ENCODE measurements at places on chromosomes 6 and 20.

DNA sequence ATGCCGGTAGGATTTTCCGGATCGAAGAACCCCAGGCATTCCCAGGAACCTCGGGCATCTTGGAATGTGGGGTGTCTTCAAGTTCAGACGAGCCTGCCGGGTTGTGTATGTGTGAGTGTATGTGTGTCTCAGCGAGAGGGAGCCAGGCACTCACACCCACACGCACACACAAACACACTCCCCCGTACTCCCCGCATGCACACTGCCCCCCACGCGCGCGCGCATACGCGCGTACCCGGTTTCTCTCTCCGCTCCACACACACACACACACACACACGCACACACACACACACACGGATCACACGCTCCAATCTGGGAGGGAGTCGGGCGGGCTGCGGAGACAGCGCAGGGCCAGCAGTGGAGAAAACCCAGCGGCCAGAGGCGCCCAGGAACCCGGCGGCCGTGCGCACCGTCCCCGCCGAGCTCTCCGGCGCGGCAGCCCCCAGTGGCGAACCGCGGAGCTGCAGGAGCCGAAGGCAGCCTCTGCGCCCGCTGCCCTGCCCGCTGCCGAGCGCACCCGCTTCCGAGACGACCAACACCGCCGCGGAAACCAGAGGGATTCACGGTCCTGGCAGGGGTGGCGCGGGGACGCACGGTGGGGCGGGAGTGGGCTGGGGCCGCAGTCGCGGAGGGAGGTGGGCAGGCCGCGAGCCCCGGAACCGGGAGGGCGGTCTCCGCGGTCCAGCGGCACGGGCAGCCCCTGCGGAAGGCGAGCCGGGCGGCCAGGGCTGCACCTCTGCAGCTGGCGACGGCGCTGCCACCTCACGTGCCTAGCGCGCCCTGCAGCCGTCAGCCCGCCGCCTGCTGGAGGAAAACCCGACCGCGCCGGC, at the start of gene LRFN2:
Gene LRFN2 (minus strand): TSS at position 125 of the 830 bp plus-strand sequence.
- DNase-seq: peak; percentile 57

DNA sequence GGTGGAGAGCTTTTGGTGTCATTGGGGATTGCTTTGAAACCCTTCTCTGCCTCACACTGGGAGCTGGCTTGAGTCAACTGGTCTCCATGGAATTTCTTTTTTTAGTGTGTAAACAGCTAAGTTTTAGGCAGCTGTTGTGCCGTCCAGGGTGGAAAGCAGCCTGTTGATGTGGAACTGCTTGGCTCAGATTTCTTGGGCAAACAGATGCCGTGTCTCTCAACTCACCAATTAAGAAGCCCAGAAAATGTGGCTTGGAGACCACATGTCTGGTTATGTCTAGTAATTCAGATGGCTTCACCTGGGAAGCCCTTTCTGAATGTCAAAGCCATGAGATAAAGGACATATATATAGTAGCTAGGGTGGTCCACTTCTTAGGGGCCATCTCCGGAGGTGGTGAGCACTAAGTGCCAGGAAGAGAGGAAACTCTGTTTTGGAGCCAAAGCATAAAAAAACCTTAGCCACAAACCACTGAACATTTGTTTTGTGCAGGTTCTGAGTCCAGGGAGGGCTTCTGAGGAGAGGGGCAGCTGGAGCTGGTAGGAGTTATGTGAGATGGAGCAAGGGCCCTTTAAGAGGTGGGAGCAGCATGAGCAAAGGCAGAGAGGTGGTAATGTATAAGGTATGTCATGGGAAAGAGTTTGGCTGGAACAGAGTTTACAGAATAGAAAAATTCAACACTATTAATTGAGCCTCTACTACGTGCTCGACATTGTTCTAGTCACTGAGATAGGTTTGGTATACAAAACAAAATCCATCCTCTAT, 31.2 kb downstream of the SRSF3 start:
- DNase-seq: peak; percentile 68

- DNase-seq: no peak
These were observed 115.6 kb upstream of the B3GAT2 start for GRCh38 chr6:71072508-71072907.

DNA sequence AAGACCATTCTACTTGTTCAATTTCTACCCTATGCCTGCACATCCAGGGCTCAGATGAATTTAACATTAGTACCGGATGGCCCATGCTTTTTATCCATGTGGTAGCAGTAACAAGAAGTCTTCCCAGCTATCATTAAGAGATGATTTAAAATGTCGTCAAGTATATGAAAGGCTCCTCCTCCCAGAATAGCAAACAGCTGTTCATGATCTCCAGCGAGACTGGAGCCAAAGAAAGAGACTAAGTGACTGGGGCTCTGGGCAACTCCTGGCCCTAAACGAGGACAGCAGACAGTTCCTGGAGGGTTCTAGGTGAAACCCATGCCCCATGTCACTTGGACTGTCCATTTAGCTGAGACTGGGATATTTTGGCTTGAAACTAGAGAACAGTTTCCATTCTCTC, 160.8 kb downstream of the CDC5L start:
- DNase-seq: no peak

GRCh38 chr6:168138436-168138835, 59.4 kb upstream of the FRMD1 start:
- no peak for DNase-seq

DNA sequence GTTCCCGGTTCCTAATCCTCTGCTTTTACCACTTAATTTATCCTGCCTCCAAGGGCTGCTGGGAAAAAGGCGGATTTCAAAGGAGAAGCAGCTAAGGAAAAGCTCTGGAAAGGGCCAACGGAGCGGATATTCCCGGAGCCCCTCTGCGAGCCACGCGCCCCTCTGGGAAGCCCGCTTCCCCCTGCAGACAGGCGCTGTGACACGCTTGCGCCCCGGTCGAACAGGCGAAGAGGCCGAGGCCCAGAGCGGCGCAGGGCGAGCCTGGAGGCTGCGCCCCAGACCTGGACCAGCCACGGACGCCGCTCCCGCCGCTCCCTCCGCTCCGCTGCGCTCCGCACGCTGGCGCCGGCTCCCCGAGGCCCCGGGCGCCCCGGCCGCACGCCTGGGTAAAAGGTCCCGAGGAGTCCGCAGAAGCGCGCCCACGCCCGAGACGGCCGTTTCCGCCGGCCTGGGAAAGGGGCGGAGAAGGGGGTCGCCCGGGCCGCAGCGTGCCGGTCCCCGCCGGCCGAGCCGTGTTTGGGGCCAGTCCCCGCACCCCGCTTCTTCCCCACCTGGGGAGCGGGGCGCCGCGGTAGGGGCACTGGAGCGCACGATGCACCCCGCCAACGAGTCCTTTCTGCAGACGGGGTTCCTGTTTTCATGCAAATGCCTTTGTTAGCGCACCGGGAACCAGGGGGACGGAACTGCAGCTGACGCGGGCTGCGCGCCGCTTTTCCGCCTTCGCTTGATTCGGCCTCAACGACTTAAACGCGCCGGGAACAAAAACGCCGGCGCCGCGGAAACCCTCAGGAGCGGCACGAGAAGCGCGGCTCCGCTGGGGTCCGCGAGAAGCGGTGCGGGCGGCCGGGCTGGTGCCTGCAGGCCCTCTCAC, 91.9 kb upstream of the SIRPA start:
- no peak for DNase-seq

- peak; percentile 53 for DNase-seq
These were observed 22.7 kb downstream of the SLC12A5 start for GRCh38 chr20:46051556-46052308.

DNA sequence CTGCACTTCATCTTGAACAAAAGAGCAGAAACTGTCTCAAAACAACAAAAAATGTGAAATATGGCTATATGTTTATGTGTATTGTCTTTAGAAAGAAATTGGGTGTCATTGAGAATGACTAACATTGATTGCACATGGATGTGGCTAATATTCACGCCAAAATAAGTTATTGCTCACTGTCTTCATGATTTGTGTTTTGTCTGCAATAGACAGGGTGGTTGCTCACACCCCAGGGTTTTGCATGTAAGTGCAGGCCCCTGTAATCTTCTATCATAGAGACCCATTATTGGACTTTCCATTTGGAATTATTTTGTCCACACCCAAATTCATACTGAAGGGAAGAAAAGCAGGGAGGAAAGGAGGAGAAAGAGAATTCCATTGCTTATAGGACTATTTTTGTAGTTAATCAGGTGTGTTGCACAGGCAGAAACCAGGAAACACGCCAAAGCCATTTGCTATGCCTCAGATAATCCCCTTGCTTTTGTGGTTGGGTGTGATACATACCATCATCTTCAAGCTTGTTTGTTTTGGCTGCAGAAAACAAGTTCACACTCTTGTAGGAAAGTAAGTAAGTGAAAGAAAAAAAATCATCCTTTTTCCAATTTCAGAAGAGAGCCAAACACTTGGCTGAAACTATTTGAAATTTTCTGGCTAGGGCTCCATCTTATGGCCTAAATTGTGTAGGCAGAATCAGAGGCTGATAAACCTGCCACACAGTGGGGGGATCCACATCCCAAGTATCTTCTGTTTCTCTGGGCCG, 214.1 kb downstream of the COL12A1 start:
- no peak for DNase-seq
